NCI-H2171 treated with DMSO at 0.1 percent for 48 hours (cell line): ENCODE measurements at places on chromosomes 2 and 18.

GRCh38 chr18:48133671-48134251, 203.3 kb upstream of the SMAD2 start:
- peak; percentile 86 for DNase-seq

DNA sequence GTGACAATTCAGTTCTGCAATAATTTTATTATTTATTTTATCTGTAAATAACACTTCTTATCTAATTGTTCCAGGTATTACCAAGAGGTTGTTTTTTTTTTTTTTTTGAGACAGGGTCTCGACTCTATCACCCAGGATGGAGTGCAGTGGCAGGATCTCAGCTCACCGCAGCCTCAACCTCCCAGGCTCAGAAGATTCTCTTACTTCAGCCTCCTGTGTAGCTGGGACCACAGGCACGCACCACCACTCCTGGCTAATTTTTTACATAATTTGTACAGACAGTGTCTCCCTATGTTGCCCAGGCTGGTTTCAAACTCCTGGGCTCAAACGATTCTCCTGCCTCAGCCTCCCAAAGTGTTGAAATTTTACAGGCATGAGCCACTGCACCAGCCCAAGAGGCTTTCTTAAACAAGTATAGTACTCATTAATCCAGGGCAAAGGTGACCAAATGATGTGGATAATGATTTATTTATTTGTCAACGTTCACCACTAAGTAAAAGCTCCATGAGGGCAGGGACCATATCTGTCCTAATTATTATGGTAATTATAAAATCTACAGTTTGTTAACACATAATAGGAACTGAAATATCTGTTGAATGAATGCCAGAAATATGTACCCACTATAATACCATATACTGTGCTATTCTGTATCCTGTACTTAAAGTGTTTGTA, 12.0 kb downstream of the STK17B start:
- no peak for DNase-seq

GRCh38 chr18:13680612-13681011, 45.7 kb downstream of the FAM210A start:
- DNase-seq, result no peak

DNA sequence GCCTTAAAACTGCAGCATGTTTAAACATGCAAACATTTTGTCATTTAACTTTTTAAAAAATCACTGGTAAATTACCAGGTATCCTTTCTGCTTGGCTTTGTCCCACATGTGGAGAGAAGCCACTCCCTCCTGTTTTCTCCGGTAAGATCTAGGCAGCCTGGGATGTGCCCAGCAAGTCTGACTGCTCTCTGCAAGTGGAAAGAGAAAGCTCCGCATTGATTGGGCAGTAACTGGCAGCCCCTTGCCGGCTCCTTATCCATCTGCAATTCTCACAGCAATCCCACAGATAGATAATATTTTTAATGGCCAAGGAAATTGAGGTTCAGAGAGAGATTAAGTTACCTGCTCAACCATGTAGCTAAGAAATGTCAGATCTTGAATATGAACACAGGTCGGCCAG, 136.1 kb downstream of the TMEM200C start:
- peak; percentile 77 for DNase-seq

DNA sequence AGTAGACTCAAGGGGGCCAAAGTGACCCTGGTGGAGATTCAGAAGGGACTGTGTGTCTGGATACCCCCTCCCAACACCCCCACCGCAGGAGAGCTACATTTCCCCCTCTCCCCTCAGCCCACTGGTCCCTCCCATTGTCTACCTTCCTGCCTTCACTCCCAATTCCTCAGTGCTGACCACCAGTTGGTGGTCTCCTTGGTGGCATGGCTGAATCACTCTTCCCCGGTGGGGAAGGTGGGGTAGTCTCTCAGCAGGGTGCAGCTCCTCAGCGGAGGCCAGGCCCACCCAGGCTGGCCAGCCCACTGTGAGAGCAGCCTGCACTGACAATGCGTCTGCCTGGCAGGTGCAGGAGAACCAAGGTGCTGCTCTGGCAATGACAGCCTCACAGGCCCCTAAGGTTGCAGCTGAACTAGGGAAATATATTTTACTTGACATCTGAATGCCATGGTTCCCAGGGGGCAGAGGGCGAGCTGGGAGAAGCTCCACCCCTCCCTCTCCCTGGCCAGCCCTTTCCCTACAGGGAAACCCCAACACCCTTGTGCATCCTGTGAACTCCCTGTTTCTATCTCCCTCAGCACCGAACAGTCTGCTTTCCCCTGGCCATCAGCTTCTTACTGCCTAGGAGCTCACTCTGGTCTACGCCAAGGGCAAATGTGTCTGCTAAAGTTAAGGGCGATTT, 62.6 kb upstream of the PAX8 start:
- no peak for DNase-seq

DNA sequence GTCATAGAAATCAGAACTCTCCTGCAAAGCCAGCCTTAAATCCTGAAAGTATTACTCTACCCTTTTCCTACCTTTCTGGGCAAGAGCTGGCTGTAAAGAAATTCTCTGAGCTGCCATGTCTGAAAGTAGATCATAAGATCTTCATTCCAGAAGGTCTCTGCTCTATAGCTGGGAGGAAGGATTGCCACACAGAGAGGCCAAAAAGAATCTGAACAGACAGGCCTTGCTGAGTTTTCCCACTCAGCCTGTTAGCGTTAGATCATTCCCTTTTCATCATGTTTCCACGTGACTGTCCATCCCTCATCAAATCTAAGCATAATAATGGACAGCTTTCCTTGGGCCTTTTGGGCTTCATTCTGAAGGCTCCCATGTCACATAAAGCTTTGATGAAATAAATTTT, 43.2 kb upstream of the FHL2 start:
- DNase-seq, result no peak
